ENCODE measurements at places on chromosomes 5 and 9. TPM values are rescaled to one million over a fixed set of nuclear protein-coding genes. Genes with fewer than 3 reads are reported as not detected.

The C8G gene
- 3.2 TPM for total RNA-seq

DNA sequence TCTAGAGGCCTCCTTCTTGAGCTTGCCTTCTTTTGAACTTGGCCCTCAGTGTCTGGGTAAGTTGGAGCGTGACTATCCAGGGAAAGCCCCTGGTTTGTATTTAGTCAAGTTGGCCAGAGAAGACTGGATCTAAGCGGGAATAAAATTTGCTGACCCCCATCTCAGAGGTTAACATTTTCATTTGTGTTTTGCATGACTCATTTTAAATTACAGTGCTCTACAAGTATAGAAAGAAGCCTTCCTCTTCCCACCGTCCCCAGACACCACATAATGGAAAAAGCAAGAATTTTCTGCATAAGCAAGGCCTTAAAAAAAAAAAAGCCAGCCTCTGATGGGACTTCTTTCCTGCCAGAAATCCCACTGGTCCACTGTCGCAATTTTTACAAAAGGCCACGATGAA is 27.2 kb downstream of the PIK3R1 start:
- H3K4me3 ChIP-seq: no peak overlapping the region
- H3K4me1 ChIP-seq: peaks cover 39% of the 10 kb centered on the region
- DNase-seq: no peak
- H3K27ac ChIP-seq: no peak overlapping the region
- no peaks in the 10 kb centered on the region for H3K36me3 ChIP-seq

GRCh38 chr5:101955891-101956290 is 340.2 kb downstream of the SLCO4C1 start:
- H3K27ac ChIP-seq: no peak overlapping the region
- H3K4me3 ChIP-seq: no peak overlapping the region
- H3K36me3 ChIP-seq: no peaks in the 10 kb centered on the region
- H3K27me3 ChIP-seq: no peaks in the 10 kb centered on the region
- no peaks in the 10 kb centered on the region for H3K4me1 ChIP-seq

- no peak overlapping the region for H3K27ac ChIP-seq
- no peaks in the 10 kb centered on the region for H3K4me1 ChIP-seq
- DNase-seq: no peak
- no peak overlapping the region for H3K4me3 ChIP-seq
- no peaks in the 10 kb centered on the region for H3K27me3 ChIP-seq
Measured at GRCh38 chr5:109479260-109479860, 69.6 kb upstream of the PJA2 start.

The MYMK gene
- total RNA-seq: not detected

The ACSL6 gene
- 27.8 TPM for total RNA-seq

GRCh38 chr9:71692337-71692736 is 76.0 kb downstream of the CEMIP2 start:
- peaks cover 71% of the 10 kb centered on the region for H3K36me3 ChIP-seq
- no peak overlapping the region for H3K27ac ChIP-seq
- DNase-seq: no peak
- no peaks in the 10 kb centered on the region for H3K27me3 ChIP-seq
- no peak overlapping the region for H3K4me3 ChIP-seq

- H3K4me1 ChIP-seq: no peaks in the 10 kb centered on the region
- no peak overlapping the region for H3K27ac ChIP-seq
- DNase-seq: no peak
- H3K4me3 ChIP-seq: no peak overlapping the region
- H3K36me3 ChIP-seq: peaks cover 53% of the 10 kb centered on the region
- no peaks in the 10 kb centered on the region for H3K27me3 ChIP-seq
Measured at GRCh38 chr9:75064307-75065025, 23.5 kb downstream of the NMRK1 start.

The AK3 gene
- total RNA-seq: 20.0 TPM

The PCDHB3 gene
- 1.2 TPM for total RNA-seq

GRCh38 chr5:72326306-72326649 is 6.1 kb downstream of the PTCD2 start:
- H3K36me3 ChIP-seq: peaks cover 53% of the 10 kb centered on the region
- H3K4me1 ChIP-seq: no peaks in the 10 kb centered on the region
- DNase-seq: no peak
- no peaks in the 10 kb centered on the region for H3K27me3 ChIP-seq
- H3K4me3 ChIP-seq: no peak overlapping the region

DNA sequence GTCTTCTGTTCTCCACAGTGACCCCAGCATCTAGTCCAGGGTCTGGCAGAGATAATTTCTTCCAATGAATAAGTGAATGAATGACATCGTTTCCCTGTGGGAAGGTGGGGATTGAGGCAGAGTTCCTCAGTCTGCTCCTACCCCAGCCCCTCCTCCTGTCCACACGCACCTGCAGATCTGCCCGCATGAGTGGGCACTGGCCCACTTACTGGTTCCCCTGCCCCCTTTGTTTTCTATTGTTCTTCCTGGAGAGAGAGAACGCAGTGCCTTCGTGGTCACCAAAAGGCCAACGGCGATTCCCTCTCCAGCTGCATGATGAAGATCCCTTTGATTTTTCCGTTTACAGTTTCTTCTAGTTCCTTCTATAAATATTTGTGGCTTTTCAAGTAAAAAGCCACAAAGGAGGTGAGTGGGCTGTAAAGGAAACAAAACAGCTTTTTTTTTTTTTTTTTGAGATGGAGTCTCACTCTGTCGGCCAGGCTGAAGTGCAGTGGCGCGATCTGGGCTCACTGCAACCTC is 5.8 kb upstream of the FPGS start:
- H3K36me3 ChIP-seq: peaks cover 17% of the 10 kb centered on the region
- peaks cover 27% of the 10 kb centered on the region for H3K4me1 ChIP-seq
- peak overlapping the region; percentile 3 for H3K4me3 ChIP-seq
- H3K27me3 ChIP-seq: no peaks in the 10 kb centered on the region

DNA sequence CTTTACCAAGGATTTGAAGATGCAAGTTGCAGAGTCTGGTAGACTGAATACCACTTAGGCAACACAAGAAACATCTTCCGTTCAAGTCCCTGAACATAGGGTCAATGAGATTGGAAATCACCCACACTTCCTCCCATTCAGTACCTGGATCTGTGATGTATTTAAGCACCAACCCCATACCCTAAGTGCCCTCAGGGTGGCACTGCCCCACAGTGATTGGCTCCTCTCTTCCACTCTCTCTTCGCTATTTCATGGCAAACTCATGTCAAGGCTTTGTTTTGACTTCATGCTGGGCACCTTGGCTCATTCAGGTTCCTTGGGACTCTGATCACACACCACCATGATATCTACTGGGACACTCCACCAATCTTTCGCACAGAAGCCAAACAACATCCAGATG is 53.7 kb downstream of the GGTA1 start:
- no peak overlapping the region for H3K4me3 ChIP-seq
- peaks cover 3% of the 10 kb centered on the region for H3K4me1 ChIP-seq
- no peak for DNase-seq
- no peaks in the 10 kb centered on the region for H3K36me3 ChIP-seq

Measured in T-cell (primary cell).